Stimulated activated CD4-positive, alpha-beta T cell treated with anti-CD3 and anti-CD28 coated beads, Interleukin-15, amount 100 ng/mL, for 1 hour (primary cell): ENCODE measurements at places on chromosomes 13 and 19.
A peak's percentile ranks its signal among the peaks of the same experiment; 100 is the strongest.

DNA sequence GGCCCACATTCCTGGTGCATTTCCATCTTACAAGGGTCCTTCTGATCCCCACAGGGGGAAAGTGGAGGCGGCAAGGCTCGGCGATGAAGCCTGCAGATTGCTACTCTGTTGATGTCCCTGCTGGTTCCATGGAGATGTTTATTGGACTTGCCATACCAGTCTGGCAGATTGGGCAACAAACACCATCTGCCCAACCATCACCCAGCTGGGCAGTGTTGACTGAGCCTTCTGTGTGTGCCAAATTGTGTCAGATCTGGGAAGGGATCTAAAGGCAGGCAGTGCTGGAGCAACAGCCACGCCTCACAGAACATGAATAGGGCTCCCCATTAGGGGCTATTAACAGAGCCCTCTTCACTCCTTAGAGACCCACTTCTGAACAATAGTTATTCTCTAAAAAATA, 35.0 kb downstream of the FLT1 start:
- no peak for DNase-seq

GRCh38 chr13:48624858-48625257, 28.9 kb upstream of the CYSLTR2 start:
- no peak for DNase-seq

DNA sequence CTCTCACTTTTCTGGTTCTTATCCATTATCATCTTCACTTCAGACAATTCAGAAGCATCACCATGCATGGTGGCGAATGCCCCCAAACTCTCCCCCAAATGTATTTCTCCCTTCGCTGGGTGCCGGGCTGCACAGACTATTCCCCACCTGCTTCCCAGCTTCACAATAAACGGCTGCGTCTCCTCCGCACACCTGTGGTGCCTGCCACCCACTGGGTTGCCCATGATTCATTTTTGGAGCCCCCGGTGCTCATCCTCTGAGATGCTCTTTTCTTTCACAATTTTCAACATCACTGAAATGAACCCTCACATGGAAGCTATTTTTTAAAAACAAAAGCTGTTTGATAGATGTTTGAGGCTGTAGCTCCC, 2.8 kb upstream of the F10 start:
- DNase-seq, result no peak

GRCh38 chr19:2060884-2061494, 9.9 kb upstream of the MKNK2 start:
- no peak for DNase-seq

DNA sequence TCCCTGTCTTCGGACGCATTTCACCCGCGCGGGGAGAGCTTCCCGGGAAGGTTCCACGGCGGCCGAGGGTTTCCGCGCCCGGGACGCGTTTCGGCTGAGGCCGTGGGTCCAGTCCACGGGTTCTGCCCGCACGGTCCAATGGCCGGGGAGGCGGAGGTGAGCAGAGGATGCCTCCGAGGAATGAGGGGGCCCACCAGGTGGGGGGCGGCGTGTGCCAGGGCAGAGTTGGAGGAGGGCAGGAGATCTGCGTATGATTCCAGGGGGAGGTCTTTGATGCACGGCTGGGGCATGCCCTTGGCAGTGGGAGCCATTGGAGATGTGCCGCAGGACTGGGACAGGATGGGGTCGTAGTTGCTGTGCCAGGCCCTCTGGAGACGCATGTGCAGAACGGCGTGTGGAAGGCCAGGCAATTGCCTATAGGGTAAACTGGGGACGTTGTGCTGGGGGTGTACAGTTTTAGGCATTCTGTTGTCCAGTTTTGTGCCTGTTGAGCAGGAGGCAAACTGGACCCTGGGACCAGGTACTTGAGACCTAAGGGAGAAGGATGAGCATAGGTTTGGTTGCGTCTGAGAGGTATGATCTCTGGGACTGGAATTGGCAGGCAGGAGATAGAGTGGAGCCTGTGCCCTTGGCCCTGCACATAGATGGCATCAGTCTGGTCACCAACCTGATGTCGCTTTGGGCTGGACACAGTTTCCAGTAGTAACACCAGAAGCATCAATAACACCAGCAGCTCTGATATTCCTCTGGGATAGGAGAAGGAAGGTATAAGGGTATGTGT, 751 bp downstream of the ZNF584 start:
- no peak for DNase-seq

- no peak for DNase-seq
Observed at GRCh38 chr13:54029226-54029625, 1000.6 kb downstream of the OLFM4 start.

DNA sequence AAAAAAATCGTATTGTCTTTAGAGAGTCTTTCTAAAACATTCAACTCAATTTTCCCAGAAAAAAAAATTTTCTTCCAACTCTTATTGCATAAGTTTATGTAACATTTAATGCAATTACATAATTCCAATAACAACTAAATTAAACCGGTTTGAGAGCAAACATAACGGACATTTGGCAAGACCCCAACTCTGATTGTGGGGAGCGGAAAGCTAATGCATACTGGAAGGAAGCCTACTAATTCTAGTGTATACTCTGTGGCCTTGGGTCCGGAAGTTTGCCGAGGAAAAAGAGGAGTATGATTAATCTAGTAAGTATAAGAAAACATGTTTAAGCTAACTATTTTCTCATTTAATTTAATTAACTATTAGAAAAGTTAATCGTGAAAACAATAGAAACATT, 21.3 kb upstream of the MIR17HG start:
- DNase-seq, result no peak

DNA sequence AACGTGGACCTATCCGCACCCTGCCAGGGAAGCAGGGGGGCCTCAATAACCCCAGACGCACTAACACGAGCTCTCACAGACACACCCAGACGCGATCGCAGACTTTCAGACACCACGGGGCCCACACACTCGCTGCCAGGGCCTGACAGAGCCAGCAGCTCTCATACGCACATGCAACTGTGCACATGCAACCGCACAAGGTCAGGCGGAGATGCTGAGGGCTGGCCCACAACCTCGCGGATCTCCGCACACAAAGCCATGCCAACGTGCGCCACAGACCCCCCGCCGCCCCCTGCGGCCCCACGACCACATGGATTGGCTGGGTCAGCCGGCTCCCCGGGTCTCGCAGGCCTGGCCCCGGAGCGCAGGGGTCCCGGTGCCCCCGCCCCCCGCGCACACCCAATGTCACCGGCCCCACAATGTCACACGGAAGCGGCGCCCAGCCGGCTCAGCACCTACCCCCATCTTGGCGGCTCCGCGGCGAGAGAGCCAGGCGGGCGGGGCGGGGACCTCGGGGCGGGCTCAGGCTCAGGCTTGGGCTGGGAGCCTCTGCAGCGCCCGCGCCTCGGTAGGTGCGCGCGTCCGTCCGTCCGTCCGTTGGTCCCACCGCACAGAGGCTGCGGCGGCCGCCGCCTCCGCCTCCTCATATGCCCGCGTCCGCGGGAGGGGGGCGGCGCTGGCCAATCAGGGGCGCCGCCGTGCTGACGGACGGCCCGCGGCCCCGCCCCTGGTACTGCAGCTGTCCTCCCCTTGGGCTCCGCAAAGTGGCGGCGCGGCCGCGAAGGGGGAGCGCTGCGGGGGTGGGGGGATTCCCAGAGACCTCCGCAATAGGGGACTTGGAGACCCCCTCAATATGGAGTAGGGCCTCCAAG, at the start of gene ATP1A3:
Gene ATP1A3, minus strand, starts transcription at position 619 of the 872 bp plus-strand sequence. Its CDS starts 154 bp downstream, at position 465.
- peak; percentile 53 for DNase-seq

GRCh38 chr13:31369213-31369612, 169.4 kb downstream of the B3GLCT start:
- no peak for DNase-seq

- no peak for DNase-seq
Observed at GRCh38 chr19:4025317-4025716, 17.8 kb downstream of the PIAS4 start.

- DNase-seq, result no peak
Observed at GRCh38 chr19:11587975-11588631, 9.2 kb upstream of the ZNF627 start.

GRCh38 chr13:91329733-91330132, 17.8 kb upstream of the MIR17HG start:
- no peak for DNase-seq

GRCh38 chr13:83503424-83503823, 378.9 kb downstream of the SLITRK1 start:
- no peak for DNase-seq

GRCh38 chr19:4391306-4391693, 9.0 kb downstream of the SH3GL1 start:
- no peak for DNase-seq

GRCh38 chr13:26255115-26255514, 1.2 kb downstream of the CDK8 start:
- DNase-seq, result no peak

GRCh38 chr13:58239774-58240268, 608.3 kb downstream of the PCDH17 start:
- DNase-seq, result no peak

GRCh38 chr19:13208672-13209483, 58.7 kb downstream of the IER2 start:
- DNase-seq, result no peak

DNA sequence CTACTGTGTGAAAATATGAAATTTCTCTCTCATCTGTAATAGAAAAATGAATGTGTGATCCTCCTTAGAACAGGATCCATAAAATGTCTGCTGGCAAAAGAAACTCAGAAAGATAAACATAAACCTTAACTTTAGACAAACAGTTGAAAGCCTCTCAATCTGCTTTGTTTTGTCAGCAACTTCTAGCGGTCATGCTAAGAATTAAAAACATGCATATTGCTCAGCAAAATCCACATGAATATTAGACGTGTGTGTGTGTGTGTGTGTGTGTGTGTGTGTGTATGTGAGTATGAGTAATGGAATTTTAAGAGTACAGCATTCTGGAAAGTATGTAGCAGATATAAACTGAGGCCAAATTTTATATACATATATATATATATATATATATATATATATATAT, 1779.2 kb upstream of the MIR17HG start:
- DNase-seq, result no peak

DNA sequence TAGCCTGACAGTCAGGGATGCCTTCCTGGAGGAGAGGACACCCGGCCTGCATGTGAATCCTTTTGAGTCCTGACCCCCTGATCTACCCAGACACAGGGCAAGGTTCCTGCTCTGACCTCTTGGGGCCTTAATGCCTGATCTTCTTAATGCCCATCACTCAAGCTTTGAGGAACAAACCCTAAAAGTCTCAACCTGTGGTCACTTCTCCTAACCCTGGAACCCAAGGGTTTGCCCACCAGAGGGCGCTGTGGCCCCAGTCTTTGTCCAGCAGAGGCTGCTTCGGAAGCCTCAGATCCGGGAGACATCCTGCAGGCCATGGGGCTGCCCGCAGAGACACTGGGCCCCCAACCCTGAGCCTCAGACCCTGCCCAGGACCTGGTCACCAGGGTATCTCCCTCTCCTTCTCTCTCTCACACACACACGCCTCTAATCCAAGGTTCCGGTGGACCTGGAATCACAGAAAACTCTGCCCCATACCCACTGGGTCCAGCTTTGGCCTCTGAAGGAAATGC, 9.8 kb upstream of the DPF1 start:
- DNase-seq, result peak; percentile 66

DNA sequence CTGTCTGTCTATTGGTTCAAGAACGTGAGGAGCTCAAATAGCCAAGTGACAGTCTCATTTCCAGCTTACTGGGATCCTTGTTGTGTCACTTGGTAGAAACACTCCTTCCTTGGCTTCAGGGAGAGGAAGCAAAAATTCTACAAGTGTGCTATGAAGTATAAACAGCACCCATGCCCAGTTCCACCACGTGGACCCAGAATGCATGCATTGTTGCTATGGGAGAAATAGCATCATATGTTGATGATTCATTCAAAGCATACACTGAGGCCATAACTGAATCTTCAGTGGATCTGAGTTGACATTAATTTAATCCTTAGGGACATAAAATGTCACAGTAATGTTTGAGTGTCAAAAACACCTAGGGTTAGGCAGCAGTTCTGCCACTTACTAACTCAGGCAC, 199.0 kb upstream of the RXFP2 start:
- DNase-seq, result no peak

DNA sequence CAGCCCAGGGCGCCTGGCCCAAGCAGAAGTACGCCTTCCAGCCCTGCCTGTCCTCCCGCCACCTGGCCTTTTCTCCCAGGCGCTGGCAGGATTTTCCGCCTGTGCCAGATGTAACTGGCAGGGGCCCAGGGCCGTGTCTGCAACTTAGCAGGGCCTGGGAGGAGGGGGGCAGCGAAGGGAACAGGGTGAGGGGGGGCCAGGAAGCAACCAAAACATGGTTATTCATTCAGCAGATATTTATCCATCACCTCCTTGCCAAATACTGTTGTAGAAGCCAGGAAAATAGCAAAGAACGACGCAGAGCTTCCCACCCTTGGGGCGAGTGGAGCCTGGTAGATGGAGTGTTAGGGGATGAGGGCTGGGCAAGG, 5.6 kb downstream of the TLE6 start:
- DNase-seq, result no peak

DNA sequence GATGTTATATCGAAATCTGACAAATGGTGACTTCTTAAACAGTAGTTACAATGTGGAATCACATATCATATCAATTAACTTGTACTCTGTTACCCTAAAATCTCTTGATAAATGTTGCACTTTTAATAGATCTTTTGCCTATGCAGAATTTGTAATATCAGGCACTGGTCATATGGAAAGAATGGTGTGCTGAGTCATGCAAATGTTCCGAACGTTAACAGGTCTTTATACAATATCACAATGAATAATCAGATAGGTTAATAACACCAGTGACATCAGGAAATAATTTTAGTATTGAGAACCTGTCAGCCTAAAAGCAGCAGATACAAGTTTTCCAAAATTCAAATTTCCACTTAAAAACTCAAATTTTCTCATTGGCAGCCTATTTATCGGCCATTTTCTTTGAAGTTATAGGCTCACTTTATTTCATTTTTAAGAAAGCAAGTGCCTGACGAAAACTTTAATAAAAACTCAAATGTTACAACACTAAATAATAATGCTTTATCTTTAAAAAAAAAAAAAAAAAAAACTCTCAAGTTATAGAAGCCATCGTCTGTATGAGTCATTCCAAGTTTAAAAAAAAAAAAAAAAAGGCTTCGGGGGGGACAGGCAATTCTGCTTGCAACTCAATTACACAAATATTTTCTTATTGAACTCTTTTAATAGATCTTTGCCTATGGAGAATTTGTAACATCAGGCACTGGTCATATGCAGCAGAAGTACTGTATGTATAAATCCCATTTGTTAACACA, 180.9 kb downstream of the DIAPH3 start:
- DNase-seq, result no peak

DNA sequence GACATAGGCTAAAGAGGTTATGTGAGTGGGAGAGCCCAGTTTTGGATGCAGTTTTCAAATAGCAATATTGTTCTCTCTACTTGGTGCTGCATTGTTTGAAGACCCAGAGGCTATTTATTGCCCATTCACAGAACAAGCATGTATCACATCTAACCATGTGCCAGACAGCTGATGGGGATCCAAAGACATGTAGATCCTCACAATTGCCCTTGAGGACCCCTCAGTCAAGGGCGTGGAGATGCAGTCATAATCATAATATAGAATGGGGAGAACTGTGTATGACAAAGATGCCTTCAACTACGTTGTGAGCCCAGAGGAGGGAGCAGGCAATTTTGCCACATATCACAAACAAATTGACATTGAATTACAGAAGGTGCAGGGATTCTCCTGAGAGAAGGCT, 70.5 kb downstream of the NHLRC3 start:
- DNase-seq, result no peak
